COLO829 (cell line): ENCODE measurements at places on chromosomes 6 and 20.

DNA sequence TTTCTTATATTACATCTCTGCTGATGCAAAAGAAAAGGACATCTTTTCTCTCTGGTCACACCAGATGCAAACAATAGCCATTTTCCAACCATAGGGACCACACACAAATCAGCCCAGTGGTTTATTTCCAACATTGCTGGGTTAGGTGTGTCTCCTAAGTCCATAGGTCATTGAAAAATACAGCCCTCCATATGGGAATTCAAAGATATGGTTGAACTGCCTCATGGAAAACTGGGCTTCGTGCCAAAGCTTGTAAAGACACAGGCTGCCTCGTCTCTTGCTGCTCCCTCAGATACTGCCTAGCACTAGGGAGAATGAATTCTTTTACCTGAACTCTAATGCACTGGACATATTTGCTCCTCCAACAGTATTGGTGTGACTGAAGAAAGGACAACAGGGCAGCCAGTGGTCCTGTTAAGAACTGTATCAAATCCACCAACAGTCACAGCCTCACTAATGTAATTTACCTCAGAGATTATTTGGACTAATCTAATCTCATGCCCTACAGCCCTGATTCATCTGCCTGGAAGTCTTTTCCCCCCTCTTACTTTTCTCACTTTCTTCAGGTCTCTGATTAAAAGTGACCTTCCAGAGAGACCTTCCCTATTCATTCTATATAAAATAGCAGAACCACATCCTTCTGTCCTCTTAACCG is 48.3 kb upstream of the TBC1D32 start:
- no peak for DNase-seq

DNA sequence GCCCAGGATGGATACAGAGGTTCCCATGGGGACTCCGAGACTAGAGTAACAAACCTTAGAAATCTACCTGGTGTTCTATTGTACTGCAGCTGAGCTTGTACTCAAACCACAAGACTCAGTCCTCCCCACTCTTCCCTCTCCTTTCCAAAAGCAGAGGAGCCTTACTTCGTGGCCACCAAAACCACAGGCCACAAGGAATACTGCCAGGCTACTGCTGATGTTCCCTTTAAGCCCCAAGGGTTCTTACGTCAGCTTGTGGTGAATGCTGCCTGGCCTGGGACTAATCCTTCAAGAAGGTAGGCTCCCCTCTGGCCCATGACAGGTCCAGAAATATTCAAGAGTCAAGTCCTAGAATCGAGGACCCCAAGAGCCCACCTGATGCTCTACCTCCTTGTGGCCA is 10.5 kb upstream of the DEFB128 start:
- DNase-seq = no peak

- no peak for DNase-seq
Observed at GRCh38 chr20:21509597-21510371, 4.1 kb downstream of the NKX2-2 start.

GRCh38 chr6:143583542-143584327 is 72.2 kb upstream of the FUCA2 start:
- no peak for DNase-seq

GRCh38 chr6:102407886-102408741 is 1014.6 kb downstream of the GRIK2 start:
- no peak for DNase-seq

GRCh38 chr6:107709341-107709740 is 114.8 kb downstream of the SCML4 start:
- DNase-seq = no peak

DNA sequence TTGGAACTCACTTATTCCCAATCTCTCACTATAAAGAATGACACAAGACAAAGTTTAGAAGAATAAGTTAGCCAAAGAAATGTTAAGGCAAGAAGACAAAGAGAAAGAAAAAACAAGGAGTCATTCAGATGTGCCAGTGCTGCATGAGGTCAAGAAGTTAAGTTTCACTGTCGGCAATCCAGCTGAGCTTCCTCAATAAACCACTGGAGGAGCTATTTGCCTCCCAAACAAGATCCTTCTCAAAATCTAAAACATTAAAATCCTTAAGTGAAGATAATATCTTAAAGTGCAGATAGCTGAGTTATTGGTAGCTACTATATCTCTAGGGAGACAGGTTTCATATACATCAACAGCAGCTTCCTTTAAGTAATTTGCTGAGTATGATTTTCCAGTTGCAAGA is 512.3 kb downstream of the HDGFL1 start:
- peak; percentile 3 for DNase-seq

DNA sequence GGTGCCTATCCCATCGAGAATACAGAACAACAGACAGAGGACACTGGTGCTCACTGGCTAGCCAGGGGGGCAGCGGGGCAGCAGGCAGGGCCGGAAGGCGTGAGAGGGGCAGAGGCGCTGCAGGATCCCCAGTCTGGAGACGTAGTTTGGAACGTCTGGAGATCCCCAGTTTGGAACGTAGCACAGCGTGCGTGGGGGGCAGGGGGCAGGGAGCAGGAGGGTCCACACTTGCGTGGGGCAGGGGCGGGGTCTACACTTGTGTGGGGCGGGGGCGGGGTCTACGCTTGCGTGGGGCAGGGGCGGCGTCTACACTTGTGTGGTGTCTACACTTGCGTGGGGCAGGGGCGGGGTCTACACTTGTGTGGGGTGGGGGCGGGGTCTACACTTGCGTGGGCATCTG is 107.2 kb downstream of the DACT2 start:
- DNase-seq = no peak

DNA sequence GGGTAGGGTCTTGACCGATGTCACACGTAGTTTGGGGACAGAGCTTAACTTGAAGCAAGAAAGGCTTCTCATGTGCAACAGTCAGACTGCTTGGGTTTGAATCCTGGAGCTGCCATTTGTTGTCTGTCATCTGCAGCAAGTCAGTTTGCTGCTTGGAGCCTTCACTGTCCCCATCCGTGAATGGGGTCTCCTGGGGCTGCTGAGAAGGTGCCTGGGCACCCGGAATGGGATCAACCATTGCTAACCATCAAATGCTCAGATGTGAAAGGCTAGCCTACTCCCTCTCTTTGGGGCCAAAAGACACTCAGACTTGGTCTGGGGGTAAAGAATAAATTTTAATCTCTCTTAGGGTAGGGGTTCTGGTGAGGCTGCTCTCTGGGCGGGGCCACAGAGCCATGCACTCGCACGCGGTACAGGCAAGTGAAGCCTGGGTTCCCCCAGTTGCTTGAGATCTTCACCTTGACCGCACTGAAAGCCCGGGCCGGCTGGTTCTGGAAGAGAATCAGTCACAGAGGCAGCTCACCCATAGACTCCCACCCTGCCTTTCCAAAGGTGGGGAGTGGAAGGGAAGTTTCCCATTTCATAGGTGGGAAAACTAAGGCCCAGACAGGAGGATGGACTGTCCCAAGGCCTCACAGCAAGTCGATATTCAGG is 20.6 kb downstream of the SUN5 start:
- DNase-seq = no peak

DNA sequence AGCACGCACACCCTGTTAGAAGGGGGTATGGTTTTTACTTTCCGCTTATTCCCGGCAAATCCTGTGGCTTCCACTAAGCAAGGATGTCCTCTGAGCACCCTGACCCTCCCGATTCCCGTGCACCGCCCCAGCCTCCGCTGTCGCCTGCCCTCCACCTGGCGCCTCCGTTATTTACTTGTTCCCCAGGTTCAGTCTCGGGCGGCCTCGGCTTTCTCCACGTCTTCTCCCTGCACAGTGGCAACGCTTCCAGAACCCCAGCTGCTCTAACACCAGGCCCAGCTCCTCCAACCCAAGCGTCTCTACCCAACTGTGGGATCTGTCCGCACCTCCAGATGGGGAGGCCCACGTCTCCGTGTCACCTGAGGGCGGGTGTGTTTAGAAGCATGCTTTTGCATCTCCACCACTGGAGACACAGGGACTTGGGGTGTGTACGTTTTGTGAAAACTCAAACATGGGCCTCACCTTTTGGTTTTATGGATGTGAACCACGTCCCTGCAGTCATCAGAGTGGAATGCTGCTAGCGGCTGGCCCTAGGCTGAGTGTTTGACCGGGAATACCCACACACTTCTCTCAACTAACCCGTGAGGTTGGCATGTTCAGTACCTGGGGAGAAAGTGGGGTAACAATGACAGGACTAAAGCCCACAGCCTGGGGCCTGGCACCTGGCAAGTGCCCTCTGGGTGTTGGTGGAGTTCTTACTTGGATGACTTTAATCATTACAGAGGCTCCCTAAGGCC is 79.9 kb downstream of the THBS2 start:
- DNase-seq = no peak

- DNase-seq = no peak
Observed at GRCh38 chr6:33417128-33417902, 592 bp downstream of the CUTA start.

- DNase-seq = no peak
Observed at GRCh38 chr6:132952986-132953385, 138.6 kb downstream of the RPS12 start.

- no peak for DNase-seq
Observed at GRCh38 chr6:110681543-110682459, 133.5 kb downstream of the CDK19 start.

GRCh38 chr6:2891768-2892170 is 11.3 kb downstream of the SERPINB9 start:
- DNase-seq = no peak

DNA sequence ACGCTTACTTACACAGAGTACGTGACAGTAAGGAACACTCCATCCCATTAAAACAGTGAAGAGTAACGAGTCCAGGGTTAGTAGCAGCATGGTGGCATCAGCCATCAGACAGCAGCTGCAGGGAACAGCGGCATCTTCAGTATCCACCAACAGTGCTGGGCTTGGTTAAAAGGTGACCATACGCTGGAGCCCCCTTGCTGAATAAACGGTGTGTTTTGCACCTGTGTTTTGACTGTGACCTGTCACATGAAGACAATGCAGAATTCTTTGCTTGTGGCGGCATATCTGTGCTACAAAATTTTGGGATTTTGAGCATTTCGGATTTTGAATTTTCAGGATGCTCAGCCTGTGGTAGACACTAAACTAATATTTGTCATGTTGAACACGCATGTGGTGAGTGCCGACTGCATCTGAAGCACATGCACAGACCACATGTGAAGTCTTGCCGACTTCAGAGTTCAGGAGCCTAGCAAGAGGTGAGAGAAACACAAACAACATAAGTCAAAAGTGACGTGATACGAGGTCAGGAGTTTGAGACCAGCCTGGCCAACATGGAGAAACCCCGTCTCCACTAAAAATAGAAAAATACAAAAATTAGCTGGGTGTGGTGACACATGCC is 69.3 kb upstream of the FRMD1 start:
- DNase-seq = no peak

DNA sequence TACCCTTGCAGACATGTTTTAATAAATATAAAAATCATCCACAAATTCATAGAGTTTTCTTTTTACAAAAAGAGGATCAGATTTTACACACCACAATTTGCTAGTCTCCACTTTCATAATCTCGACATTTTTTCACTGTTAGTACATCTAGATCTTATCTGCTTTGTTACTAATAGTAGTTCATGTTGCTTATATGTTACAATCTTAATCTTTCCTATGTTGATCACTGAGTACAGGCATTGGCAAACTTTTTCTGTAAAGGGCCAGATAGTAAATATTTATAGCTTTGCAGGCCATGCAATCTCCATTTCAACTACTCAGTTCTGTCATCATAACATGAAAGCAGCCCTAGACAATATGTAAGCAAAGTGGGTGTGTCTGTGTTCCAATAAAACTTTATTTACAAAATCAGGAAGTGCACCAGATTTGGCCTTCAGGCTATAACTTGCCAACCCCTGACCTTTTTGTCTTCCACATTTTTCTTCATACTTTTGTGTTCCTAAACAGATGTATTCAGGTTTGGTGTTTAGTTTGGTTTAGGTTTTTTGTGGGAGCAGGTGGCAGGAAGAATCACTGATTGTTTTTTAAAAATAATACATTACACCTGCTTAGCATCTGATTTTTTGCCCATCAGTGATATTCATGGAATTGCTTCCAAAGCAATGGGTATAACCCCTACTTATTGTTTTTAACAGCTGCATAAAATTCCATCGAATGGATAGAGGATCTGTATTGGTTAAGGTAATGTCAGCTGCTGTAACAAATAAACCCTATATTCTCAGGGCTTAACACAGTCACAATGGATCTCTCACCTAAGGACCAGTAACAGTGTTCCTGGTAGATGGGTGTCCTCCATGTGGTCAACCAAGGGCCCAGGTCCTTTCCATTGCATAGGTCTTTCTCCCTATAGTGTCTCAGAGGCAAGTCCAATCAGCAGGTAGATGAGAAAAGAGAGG is 61.2 kb downstream of the EYA2 start:
- no peak for DNase-seq

- DNase-seq = no peak
Observed at GRCh38 chr6:43193929-43194328, 11.9 kb downstream of the CUL9 start.

GRCh38 chr20:24507182-24507853 is 37.9 kb downstream of the SYNDIG1 start:
- DNase-seq = no peak

DNA sequence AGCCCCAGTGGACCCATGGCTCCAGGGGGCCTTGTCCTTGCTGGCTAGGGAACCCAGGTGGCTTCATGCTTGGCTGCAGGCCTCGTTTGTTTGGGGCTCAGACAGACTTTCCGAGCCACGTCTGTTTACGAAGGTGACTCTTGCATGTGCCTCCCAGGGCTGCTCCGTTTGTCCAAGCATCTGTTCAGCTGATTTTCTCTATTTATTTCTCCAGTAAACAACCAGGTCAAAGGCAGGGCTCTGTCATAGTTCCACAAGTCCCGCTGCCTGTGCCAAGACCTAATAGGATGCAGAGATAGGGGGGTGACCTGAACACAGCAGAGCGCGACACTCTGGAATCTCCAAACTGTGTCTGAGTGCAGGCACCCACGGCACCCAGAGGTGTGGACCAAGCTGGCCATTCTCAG is 12.8 kb upstream of the SPO11 start:
- DNase-seq = no peak

- no peak for DNase-seq
Observed at GRCh38 chr6:32151863-32152768, at the start of gene PRRT1. Gene PRRT1, minus strand, starts transcription at chr6:32151939. Its CDS starts 112 bp downstream, at chr6:32151827.

GRCh38 chr6:106490436-106490835 is 129.9 kb downstream of the CRYBG1 start:
- no peak for DNase-seq

DNA sequence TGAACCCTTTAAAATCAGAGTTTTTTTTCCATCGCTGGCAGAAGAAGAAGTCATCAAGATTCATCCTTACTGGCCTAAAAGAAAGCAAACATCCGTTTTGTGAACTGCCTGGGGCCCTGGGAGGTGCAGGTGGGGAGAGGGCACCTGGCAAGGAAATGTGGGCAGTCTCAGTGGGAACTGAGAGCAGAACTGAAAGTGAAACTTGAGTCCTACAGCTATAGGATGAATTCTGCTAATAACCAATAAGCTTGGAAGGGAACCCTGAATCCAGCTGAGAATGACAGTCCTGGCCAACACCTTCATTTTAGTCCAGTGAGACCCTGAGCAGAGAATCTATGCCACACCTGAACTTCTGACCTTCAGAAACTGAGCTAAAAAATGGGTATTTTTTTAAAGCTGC is 130.1 kb upstream of the ASCC3 start:
- DNase-seq = no peak

GRCh38 chr6:68758559-68758958 is 123.5 kb downstream of the ADGRB3 start:
- no peak for DNase-seq
